Activated T-cell treated with anti-CD3 and anti-CD28 coated beads, Interleukin-2, amount 50 U/mL, for 72 hours (primary cell): ENCODE measurements at places on chromosomes 1 and 21. TPM values are rescaled to one million over a fixed set of nuclear protein-coding genes. Genes with fewer than 3 reads are reported as not detected.

SERTAD4 gene
- not detected for total RNA-seq

GPA33 gene
- 2.6 TPM for total RNA-seq

CIART gene
- 1.6 TPM for total RNA-seq

AK4 gene
- total RNA-seq = 21.9 TPM

LAMB3 gene
- 5.9 TPM for total RNA-seq

C2CD4D gene
- total RNA-seq = 2.1 TPM

MAGI3 gene
- total RNA-seq = 5.5 TPM

LCE1D gene
- total RNA-seq = not detected

TMEM59 gene
- 148 TPM for total RNA-seq
